ENCODE measurements at places on chromosomes 11 and 22.

DNA sequence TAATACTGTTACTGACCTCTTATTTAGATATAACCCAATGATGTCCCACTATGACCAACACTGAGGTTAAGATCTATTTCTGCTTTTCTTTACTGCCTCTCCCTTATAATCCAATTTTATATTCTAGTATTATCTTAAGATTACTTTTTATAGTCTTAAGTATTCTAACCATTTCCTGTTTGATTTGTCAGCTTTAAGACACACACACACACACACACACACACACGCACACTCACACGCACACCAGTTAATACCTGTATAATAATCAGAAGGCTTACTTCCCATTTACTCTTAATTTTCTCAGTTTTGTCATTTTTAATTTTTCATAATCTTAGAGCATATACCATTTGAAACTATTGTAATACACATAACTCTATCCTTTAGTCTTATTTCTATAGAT is 226.0 kb upstream of the C11orf87 start:
- DNase-seq = no peak

GRCh38 chr11:119693253-119693815 is 35.7 kb downstream of the NECTIN1 start:
- DNase-seq = no peak

DNA sequence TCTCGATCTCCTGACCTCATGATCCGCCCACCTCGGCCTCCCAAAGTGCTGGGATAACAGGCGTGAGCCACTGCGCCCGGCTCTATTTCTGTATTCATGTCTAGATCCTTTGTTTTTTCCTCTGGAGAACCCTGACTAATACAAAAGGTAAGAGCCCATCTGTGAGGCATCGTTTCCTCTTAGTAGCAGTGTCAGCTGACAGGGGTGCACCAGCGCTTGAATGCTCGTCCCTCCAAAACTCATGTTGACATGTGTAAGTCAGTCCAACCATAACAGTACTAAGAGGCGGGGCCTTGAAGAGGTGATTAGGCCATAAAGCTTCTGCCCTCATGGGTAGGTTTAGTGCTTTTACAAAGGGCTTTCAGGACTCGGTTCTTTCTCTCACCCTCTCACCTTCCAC is 470.1 kb upstream of the B3GAT1 start:
- no peak for DNase-seq

DNA sequence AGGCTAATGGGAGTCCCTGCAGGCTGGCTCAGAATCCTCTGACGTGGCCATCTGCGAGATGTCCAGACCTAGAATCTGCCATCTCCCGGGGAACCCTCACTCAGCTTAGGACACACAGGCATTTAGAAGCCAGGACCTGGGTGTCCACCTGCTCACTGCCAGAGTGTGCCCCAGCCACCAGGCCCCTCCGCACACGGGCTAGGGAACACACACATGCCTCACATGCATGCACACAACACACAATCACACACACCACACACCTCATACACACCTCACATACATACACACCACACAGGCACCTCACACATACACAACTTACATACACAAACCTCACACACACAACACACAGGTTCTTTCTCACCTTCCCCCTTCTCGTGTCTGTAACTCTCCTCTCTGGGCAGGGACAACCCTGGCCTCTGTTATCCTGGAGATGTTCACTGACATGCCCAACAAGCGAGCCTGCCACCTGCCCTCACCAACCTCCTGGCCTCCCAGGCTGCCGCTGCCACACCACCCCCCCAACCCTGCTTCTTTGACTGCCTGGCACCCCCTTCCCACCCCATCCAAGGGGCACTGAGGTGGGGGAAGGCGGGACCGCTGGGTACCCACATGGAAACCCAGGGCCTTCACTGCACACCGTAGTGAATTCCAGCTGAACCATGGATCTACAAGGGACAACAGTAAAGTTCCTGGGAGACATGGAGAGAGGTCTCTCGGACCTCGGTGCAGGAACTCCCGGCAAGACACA is 38.1 kb downstream of the GNB1L start:
- DNase-seq = no peak

DNA sequence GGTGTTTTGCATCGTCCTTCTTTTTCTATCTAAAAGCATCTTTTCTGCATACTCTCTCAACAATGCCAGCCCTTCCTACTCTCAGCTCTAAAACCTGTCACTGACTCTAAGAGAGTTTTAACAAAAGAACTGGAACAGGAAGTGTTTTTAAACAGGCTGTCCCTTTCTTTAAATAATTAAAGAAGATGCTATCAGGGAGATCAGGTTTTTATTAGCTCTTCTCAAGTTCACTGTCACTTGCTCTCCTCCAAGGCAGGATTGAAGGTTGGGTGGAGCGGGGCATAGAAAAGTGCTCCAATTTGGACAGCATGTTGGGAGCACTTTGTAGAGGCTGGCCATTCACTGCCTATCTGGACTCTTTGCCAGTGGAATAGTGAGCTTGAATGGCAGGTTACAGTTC is 56.4 kb upstream of the BARX2 start:
- DNase-seq = no peak

DNA sequence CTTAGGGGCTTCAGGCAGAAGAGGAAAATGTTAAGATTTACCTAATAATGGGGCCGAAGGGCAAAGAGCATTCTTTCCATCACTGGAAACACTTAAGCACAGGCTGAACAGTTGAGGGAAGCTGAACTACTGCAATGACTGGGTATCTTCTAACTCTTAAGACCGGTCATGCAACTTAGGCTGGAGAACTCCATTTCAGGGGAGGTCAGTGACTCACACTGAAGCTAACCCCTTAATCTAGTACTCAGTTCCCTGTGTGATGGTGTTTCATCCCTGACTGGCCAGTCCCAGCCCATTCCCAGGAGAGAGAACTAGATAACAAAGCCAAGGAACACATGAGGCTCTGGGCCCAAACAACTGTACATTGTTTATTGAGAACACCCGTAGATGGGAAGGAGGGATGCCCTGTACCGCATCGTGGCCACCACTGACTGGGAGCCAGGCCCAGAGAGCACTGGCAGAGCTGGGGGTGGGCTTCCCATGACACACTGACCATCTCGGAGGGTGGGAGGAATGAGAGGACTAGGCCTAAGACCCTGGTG is 10.5 kb downstream of the RPL27A start:
- DNase-seq = no peak

GRCh38 chr11:109425554-109425953 is 3.6 kb downstream of the C11orf87 start:
- no peak for DNase-seq

GRCh38 chr11:122235615-122236014 is 119.6 kb upstream of the BLID start:
- DNase-seq = no peak

GRCh38 chr11:119622454-119623143 is 106.4 kb downstream of the NECTIN1 start:
- no peak for DNase-seq

DNA sequence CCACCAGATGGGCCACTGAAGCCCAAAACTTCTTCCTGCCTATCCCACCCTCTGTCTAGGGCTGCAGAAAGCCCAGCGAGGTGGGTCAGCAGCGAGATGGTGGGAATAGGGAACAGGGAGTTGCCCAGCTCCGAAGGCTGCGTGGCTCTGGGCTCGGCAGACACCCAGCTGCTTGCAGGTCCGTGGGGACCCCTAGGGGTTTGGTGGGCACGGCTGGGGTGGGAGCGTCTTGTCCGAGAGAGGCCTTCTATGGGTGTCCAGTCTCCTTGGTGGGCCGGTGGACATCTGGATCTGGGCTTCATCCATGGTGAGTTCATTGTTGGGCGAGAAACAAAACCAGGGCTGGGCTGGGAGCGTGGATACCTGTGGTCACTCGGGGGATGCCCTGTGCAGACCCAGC is 1211.0 kb downstream of the BRD1 start:
- no peak for DNase-seq

- DNase-seq = no peak
Measured at GRCh38 chr22:47919893-47920292, 1157.4 kb downstream of the TBC1D22A start.

GRCh38 chr11:73578592-73579185 is 19.2 kb downstream of the FAM168A start:
- DNase-seq = no peak

GRCh38 chr11:45530111-45530510 is 135.3 kb downstream of the CHST1 start:
- DNase-seq = no peak

- DNase-seq = no peak
Measured at GRCh38 chr11:117916956-117917355, 12.2 kb downstream of the TMPRSS13 start.

DNA sequence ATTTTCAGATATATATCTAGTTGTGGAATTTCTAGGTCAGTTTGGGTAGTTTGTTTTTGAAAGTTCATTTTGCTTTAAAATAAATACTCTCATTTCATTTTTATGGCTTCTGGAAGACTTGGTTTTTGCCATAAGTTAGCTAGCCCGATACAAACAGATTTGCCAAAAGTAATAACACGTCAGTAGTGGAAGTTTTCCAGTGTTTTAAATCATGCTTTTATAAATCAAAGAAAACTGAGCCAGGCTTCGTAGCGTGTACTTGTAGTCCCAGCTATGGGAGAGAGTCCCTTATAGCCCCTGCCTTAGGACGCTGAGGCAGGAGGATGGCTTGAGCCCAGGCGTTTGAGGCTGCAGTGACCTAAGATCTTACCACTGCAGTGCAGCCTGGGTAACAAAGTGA is 21.7 kb upstream of the MICALL1 start:
- no peak for DNase-seq

DNA sequence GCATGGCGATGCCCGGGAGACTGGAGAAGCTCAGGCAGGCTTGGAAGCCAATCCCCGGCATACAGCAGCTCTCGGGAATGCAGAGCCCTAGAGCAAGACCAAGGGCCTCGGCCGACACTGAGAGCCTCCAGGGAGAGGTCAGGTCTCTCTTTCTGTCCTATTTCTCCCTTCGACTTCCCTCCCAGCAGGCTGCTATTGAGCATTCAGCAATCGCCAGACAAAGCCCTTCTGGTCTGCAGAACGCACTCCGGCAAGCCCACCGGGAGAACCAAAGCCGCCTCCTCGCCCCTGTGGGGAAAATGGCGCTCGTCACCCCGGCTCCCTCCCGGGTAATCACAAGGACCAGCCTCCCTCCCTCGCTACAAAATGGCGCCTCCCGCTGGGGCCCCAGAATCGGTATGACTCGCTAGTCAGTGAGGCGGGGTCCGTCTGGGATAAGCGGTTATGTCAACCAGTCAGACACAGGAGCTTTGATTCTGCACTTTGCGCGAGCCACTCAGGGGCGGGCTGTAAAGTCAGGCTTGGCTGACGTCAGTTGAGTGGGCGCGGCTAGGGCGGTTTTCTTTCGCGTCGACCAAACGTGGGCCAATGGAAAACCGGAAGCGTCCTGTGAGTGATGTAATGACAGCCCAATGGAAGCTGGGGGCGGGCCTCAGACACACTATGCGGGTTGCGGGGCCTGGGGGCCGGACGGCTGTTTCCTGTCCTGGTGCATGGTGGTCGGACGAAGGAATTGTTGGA is at the start of gene ZNF143:
Gene ZNF143 (plus strand): TSS at position 691 of the 741 bp plus-strand sequence. CDS start 10,297 bp downstream, outside the sequence.
- peak; percentile 100 for DNase-seq

DNA sequence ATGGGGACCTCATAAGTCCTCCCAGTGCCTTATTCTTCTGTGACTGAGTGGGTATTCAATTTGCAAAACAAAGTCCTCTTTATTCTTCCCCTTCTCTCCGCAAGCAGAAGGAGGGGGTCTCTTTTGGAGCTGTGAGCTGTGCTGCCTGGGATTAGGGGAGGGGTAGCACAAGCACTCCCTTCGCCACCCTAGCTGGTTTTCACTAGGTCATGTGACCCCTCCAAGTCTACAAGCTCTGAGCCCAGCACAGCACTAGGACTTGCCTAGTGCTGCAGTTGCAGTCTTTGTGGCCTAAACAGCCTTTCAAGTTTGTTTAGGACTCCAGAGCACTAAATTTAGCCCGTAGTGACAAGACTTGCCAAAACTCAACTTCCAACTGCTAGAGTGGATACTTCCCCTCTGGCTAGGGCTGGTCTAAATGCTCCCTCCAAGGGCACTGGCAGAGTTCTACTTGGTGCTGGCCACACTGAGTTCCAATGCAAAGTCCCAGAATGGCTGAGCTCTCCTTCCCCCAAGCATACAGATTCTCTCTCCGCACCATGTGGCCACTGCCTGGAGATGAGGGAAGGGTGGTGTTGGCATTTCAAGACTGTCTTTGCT is 25.4 kb downstream of the TAF1D start:
- DNase-seq = no peak

DNA sequence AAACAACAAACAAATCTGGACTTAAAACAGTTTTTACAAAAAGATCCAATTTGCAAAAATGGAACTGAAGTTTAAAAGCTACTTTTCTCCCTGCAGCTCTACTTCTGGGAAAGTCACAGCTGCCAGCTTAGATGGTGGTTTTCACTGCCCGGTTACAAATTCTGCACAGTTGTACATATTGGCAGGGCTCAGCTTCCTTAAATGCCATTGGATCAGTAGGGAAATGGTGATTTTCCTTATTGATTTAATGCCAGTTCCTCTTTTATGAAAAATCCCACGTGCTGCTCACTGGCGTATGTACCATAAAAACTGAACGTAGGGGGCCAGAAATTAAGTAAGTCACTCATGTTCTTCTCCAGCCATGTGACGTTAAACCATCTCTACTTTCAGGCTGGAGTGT is 22.8 kb downstream of the GRAP2 start:
- no peak for DNase-seq

DNA sequence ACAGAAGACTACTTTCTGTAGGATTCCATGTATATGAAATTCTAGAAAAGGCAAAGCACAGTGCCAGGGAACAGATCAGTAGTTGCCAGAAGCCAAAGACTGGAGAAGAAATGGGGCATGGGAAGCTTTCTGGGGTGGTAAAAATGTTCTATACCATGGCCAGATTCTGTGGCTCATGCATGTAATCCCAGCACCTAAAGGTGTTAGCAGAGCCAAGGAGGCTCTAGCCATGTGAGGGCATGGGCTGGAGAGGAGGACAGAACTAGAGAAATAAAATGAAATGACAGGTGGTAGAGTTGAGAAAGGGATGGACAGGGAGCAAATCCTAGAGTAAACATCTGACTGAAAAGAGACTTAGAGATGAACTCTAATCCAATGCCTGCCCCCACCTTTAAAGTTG is 26.9 kb upstream of the HMGXB4 start:
- DNase-seq = no peak

DNA sequence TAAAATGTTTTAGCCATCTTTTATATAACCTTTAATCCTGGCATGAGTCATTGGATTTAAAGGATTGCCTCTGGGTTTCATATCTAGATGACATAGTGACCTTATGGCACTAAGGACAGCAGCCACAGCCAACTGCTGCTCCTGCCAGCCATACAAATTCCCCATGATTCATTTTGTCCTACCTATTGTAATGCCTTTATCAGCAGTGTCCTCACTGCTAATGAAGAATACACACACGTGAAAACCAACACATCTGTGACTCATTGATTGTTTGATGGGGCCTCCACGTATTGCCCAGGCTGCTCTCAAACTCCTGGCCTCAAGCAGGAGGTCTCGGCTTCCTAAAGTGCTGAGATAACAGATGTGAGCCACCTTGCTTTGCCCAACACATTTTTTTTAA is 1.8 kb downstream of the LDHAL6A start:
- DNase-seq = no peak

GRCh38 chr11:122273476-122274191 is 157.6 kb upstream of the BLID start:
- no peak for DNase-seq

GRCh38 chr11:19598456-19598855 is 114.2 kb upstream of the NAV2 start:
- DNase-seq = no peak

- no peak for DNase-seq
Measured at GRCh38 chr11:40133498-40133897, 1326.0 kb downstream of the LRRC4C start.

All from activated naive CD4-positive, alpha-beta T cell (primary cell).